ENCODE measurements at places on chromosomes 7 and 10. TPM values are rescaled to one million over a fixed set of nuclear protein-coding genes. Genes with fewer than 3 reads are reported as not detected.

GRCh38 chr7:51467384-51468017, 150.9 kb upstream of the COBL start:
- H3K27ac ChIP-seq = no peak overlapping the region
- no peaks in the 10 kb centered on the region for H3K4me1 ChIP-seq
- H3K27me3 ChIP-seq = no peaks in the 10 kb centered on the region
- no peak for DNase-seq
- H3K36me3 ChIP-seq = no peaks in the 10 kb centered on the region

NEBL gene
- total RNA-seq = 2.1 TPM

DNA sequence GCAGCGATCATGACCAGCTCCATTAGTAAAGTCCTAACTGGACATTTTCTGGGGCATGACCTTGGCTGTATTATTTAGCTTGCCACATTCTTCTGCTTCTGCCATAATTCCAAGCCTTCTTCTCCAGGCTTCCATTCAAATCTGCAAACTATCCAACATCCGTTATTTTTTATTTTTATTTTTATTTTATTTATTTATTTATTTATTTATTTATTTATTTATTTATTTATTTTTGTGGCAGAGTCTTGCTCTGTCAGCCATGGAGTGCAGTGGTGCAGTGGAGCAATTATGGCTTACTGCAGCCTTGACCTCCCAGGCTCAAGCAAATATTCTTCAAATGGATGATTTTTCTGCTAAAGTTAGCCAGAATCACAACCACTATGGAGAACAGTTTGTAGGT, 187.2 kb upstream of the CDK1 start:
- H3K27me3 ChIP-seq = no peaks in the 10 kb centered on the region
- H3K27ac ChIP-seq = no peak overlapping the region
- no peak for DNase-seq
- H3K4me3 ChIP-seq = no peak overlapping the region
- no peaks in the 10 kb centered on the region for H3K4me1 ChIP-seq

DNA sequence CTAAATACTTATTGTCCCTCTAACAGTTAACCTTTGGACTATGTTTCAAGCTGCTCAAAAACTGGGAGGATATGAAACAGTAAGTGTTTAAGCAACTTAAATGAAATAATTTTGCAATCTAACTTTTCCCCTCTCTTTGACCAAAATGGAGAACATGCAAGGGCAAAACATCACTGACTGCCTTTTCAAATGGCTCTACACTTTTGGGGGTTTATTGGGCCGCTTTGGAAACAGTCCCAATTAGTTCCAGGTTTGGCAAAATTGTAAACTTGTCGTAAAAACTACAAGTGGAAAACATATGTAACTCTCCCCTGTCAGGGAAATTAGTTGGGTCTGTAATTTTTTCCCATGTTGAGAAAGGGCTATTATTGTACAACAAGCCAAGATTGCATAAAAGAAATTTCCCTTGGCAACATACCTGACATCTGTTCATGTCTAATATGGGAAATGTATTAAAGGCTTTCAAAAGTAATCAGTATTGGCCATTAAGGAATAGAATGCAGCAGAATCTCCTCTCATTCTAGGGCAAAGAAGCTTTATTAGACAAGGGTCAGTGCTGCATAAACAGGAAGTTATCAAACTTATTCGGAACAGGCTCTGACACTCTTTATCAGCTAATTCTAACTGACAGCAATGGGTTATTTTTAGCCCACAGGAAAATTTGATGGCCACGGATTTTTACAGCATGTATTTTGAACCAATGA, 157.9 kb downstream of the ARID5B start:
- peaks cover 13% of the 10 kb centered on the region for H3K4me1 ChIP-seq
- DNase-seq = no peak
- peak overlapping the region; percentile 90 for H3K27ac ChIP-seq
- H3K36me3 ChIP-seq = no peaks in the 10 kb centered on the region

URGCP gene
- total RNA-seq = 44.8 TPM

GRCh38 chr7:146982482-146982881, 865.9 kb downstream of the CNTNAP2 start:
- no peak overlapping the region for H3K27ac ChIP-seq
- no peaks in the 10 kb centered on the region for H3K36me3 ChIP-seq
- no peak for DNase-seq
- H3K27me3 ChIP-seq = no peaks in the 10 kb centered on the region
- H3K4me3 ChIP-seq = no peak overlapping the region

DNA sequence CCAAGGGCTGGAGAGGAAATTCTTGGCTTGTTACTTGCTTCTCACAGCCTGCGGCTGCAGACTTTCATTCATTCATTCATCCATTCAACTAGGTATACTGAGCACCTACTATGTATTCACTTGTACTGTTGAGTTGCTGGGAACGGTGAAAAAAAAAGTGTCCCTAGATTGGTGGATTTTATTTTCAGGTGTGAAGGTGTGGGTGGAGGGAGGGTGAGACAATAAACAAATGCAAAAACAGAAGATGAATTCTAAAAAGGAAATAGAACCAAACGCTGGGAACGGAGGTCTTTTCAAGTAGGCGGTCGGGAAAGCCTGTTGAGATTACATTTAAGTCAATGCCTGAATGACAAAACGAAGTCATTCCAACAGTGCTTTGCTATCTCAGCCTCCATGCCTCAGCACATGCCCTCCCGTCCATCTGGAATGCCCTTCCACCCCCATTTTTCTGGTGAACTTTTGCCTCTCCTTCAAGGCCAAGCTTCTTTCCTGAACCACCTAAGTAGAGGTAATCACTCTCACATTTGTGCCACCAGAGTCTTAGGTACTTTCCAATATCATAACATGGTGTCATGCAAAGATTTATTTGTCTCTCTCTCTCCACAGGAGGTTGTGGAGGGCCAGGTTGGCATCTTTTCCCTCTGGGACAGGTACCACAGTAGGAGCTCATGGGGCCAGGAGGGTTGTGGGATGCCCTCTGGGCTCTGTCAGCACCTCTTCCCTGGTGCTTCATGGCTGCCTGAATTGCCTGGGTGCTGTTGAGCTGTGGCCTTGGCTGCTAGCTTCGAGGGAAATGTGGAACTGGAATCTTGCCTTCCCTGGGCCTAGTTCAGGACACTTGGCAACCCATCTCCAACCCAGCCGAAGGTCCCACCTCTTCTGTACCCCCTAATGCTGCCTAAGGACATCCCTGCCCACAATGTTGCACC, 5.5 kb downstream of the NKX2-3 start:
- H3K4me1 ChIP-seq = no peaks in the 10 kb centered on the region
- no peak for DNase-seq
- H3K4me3 ChIP-seq = no peak overlapping the region
- H3K36me3 ChIP-seq = no peaks in the 10 kb centered on the region

GRCh38 chr10:100728928-100729861, 16.2 kb upstream of the PAX2 start:
- H3K4me1 ChIP-seq = no peaks in the 10 kb centered on the region
- H3K27ac ChIP-seq = no peak overlapping the region
- no peak for DNase-seq
- peak overlapping the region; percentile 13 for H3K4me3 ChIP-seq
- H3K27me3 ChIP-seq = peaks cover 55% of the 10 kb centered on the region

DNA sequence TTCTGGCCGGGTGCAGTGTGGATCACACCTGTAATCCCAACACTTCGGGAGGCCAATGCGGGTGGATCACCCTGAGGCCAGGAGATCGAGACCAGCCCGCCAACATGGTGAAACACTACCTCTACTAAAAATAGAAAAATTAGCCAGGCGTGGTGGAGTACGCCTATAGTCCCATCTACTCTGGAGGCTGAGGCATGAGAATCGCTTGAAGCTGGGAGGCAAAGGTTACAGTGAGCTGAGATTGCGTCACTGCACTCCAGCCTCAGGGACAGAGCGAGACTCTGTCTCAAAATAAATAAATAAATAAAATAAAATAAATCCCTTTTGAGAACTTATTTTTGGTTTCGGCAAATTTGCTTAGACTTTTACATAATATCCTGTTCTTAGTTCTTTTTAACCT, 31.3 kb upstream of the ATP6V0A4 start:
- no peaks in the 10 kb centered on the region for H3K4me1 ChIP-seq
- no peaks in the 10 kb centered on the region for H3K36me3 ChIP-seq
- H3K27ac ChIP-seq = no peak overlapping the region
- no peaks in the 10 kb centered on the region for H3K27me3 ChIP-seq
- DNase-seq = no peak

C10orf71 gene
- not detected for total RNA-seq

- no peak overlapping the region for H3K27ac ChIP-seq
- no peaks in the 10 kb centered on the region for H3K4me1 ChIP-seq
- H3K4me3 ChIP-seq = no peak overlapping the region
Measured at GRCh38 chr10:89426230-89426868, 12.0 kb downstream of the IFIT5 start.

PPP1R17 gene
- not detected for total RNA-seq

GNGT1 gene
- total RNA-seq = not detected

- H3K4me3 ChIP-seq = no peak overlapping the region
- no peaks in the 10 kb centered on the region for H3K4me1 ChIP-seq
Measured at GRCh38 chr10:6995341-6995740, 415.3 kb upstream of the PRKCQ start.

DNA sequence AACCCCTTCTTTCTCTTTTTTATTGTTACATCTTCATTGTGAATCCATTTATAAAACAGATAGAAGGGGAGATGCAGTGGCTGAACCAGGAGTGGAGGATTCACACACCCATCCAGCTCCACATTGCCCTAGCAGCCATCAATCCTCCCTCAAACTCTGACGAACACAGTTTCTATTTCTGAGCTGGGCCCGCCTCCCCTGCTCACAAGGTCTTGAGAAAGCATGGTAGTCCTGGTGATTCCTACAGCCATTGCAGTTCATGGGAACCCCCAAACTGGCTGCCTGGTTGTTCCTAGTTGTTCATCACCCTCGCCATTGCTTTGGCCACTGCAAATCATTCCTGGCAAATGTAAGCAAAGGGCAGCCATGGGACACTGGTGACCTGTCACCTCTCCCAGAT, 258.5 kb upstream of the AOAH start:
- H3K27ac ChIP-seq = no peak overlapping the region
- no peak overlapping the region for H3K4me3 ChIP-seq
- no peak for DNase-seq
- H3K27me3 ChIP-seq = no peaks in the 10 kb centered on the region

All from uterus (tissue), 4 donors.